ENCODE measurements at places on chromosomes 4 and X.

DNA sequence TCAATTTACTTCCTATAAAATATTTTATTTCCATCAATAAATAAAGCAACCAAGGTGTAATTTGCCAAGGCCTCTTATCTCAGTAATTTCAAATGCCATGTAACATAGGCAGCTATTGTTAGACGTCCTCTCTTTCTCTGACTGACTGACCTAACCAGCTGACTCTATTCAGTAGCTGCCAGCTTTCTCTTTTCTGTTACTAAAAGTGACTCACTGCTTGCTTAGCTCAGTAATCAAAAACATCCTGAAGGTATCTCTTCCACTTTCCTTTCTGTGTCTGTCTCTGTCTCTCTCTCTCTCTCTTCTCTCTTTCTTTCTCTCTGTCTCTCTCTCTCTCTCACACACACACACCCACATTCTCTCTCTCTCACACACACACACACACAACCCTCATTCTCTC is 134.2 kb downstream of the SPOCK3 start:
- DNase-seq, result no peak

DNA sequence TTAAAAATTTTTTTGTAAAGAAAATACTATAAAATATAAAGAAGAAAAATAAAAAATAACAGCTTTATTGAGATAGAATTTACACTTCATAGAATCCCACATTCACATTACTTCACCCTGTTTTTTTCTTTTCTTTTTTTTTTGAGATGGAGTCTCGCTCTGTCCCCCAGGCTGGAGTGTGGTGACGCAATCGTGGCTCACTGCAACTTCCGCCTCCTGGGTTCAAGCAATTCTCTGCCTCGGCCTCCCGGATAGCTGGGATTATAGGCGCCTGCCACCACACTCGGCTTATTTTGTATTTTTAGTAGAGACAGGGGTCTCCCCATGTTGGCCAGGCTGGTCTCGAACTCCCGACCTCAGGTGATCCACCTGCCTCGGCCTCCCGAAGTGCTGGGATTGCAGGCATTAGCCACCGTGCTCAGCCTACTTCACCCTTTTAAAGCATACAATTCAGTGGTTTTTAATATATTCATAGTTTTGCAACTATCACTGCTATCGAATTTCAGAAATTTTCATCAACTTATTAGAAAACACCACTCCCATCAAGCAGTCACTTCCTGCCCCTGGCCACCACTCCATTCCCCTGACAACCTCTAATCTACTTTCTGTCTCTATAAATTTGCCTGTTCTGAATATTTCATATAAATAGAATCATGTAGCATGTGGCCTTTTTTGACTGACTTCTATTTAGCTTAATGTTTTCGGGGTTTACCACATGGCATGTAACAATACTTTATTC is 48.7 kb downstream of the TMEM131L start:
- DNase-seq, result no peak

DNA sequence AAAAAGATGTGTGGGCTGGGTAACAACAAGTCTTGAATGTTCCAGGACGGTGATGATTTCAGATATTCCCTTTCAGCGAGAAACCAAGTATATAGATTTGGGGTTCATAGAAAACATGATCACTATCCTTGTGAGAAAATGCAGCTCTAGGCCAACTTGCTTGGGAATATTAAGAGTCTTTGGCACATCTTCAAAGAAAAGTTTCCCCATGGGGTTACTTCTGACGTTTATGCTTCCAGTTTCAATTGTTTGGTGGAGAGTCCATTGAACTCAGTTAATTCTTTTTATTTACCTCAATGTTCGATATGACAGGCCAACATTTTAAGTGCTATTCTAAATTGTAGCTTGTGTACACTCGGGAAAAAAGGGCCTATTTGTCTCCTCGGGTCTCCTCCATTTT is 126.7 kb downstream of the NHS start:
- DNase-seq, result no peak

DNA sequence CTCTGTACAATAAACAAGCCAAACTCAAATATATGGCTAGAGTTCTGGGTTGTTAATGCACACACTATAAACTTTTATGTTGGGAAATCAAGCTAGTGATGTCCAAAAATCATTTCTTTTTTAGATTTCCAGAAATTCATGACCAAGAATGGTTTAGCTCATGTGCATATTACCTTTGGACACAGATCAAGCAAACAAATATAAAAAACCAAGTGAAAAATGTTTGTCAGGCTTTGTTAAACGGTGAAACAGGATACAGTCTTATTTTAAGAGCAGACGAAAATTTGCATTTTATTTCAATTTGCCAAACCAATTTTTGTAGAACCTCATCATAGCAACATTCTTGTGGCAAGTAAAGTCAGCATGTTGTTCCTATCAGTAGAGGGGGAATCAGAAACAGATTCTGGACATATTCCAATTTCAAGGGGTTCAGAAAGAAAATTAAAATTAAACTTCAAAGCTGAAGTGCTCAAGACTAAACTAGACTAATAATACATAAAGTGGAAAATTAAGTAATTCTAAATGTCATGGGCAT is 413.6 kb downstream of the TRIML1 start:
- no peak for DNase-seq

GRCh38 chr4:76326515-76326914 is 20.0 kb downstream of the STBD1 start:
- DNase-seq, result no peak

DNA sequence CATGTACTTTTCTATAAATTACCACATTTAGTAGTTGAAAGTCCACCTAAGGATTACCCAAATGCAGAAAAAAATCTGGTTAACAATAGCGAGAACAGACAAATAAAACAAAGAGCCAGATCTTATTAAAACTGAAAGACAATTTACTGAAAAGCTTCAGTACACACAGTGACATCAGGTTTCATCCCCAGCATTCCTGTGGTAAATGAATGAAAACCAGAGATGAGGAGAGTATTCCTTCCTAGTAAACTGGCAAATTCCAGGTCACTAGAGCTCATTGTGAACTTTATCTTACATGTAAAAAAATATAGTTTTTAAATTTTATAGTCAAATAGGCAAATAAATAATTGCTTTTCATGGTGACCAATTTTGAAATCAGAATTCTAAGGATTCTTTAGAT is 1290.5 kb downstream of the ADGRL3 start:
- no peak for DNase-seq

DNA sequence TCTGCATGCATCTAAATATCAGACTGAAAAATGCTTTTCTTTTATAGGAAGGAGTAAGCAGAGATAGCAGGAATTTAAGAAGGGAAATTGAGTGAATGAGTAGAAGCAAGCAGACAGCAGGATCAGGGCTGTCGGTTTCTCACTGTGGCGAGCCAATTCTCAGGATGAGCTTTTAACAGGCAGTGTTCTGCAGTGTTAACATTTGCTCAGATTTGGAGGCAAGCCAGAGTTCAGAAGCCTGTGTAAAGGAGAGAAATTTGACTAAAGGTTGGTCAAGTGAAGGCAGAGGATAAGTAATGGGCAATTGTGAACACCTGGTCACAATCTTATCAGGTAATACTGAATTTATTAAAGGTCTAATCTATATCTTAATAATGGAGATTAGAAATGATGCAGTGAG is 133.3 kb upstream of the MAGEB16 start:
- no peak for DNase-seq

GRCh38 chr4:15654593-15655222 is 449 bp downstream of the FBXL5 start:
- DNase-seq, result no peak

GRCh38 chr4:184427687-184428086 is 46.7 kb downstream of the IRF2 start:
- no peak for DNase-seq

Data from T-helper 2 cell treated with Interferon-gamma antibody and Interleukin-4, amounts not matched to agents 5 μg/mL and 100 μg/mL, for 36 hours (primary cell).